ENCODE measurements at places on chromosomes 4 and X.

DNA sequence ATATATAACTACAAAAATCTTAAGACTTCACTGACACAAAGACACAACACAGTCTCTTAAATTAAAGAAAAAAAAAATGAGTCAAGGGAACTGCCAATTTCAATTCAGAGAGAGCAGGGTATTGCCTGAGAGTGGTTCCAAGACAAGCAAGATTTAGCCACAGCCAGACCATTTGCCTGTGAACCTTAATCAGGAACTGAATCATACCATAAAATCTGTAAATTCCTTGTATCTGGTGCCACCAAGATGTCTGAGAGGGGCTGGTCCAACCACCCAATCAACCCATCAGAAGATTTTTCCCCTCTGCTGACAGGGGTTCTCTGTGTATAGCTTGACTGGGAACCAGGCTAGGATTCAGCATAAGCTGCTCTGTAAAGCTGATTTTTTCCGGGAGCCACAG is 159.2 kb downstream of the CPEB2 start:
- no peak for DNase-seq

DNA sequence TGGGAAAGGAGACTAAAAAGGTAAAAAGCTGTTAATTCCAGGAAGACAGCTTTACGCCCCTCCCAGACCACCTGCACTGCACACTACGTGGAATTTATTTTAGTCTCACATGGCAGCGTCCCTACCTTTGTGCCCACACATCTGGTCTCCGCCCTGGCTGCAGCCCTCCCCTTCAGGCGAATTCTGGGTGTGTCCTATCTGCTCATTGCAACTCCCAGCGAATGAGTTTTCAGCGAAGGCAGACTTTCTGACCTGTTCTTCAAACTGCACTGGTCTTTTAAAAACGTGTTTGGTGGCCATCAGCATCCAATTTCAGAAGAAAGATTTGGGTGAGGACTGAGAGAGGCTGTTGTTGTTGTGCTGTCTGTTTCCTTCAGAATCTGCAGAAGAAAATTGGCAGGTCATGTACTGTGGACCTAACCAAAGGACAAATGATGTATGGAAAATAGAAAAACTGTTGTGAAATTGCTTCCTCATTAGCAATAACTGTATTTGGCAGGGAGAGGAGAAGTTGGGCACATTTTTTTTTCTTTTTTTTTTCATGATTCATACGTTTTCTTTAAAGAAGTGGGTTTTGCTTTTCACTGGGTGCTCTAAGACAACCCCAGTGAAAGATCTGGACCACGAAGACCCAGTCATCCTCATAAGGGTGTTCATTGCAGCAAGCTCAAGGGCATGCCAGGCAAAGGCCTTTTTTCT is 4.2 kb downstream of the TLR8 start:
- no peak for DNase-seq

DNA sequence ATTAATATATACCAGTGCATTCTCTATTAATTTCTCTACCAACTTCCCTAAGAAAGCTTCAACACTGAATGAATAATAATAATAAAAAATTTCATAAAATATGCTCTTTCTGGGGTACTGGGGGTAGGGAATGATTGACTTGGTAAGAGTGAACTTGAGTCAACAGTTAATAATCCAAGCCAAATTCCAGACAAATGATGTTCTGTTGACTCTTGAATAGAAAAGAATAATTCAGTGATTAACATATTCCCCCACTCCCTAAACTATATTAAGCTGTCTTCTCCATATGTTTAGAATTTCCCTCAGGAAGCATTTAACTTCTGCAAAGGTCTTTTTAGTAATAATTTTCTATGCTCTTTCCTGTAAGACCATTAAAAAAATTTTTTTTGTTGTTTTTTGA is 12.3 kb downstream of the PGRMC2 start:
- no peak for DNase-seq

GRCh38 chr4:108846568-108846967 is 83.7 kb upstream of the ETNPPL start:
- no peak for DNase-seq

DNA sequence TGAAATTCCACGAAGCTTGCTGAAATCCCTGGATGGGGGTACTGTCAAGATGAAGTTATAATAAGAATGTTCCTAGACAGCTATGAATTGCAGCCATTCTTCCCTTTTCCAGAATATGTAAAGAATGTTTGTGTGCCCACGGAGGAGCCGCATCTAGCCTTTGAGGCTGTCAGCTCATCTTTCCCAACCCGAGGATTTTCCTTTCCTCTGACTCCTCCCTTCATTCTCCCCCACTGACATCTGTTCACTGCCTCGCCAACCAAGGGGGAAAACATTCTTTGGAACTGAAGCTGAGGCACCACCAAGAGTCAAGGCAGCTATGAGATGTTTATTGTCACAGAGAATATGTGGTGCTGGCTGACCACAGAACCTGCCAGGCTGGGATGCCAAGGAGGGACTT is 8.8 kb downstream of the NHSL2 start:
- no peak for DNase-seq

GRCh38 chrX:72107320-72107719 is 24.4 kb downstream of the RTL5 start:
- DNase-seq: no peak

DNA sequence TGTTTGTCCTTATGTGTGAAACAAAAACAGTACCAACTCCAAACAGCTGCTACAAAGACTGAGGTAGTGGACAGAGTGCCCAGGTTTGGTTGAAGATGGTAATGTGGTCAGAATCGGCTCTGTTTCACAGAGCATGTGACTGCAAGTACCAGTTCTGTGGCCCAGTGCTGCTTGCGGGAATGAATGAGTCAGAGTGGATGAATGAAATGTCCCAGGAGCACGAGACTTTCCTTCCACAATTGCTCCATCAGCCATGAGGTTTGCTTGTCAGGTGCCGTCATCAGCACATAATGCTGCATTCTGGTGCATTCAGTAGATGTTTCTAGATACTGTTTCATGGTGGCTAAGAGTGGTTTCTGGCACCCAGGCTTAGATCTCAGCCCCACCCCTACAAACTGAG is 84.2 kb downstream of the GPR143 start:
- no peak for DNase-seq

DNA sequence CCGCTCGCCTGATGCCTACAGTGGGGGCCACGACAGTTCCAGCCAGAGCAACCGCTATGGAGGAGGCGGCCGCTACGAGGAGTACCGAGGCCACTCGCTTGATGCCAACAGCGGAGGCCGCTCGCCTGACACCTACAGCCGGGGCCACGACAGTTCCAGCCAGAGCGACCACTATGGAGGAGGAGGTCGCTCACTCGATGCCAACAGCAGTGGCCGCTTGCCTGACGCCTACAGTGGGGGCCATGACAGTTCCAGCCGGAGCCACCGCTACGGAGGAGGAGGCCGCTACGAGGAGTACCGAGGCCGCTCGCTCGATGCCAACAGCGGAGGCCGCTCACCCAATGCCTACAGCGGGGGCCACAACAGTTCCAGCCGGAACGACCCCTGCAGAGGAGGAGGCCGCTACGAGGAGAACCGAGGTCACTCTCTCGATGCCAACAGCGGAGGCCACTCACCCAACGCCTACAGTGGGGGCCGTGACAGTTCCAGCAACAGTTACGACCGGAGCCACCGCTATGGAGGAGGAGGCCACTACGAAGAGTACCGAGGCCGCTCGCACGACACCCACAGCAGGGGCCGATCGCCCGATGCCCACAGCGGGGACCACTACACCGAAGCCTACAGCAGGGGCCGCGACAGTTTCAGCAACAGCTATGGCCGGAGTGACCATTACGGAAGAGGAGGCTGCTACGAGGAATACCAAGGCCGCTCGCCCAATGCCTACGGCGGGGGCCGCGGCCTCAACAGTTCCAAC is 2.5 kb downstream of the RBMXL3 start:
- DNase-seq: no peak

GRCh38 chrX:69987691-69988090 is 62.0 kb downstream of the AWAT2 start:
- no peak for DNase-seq

- DNase-seq: no peak
Measured at GRCh38 chrX:27229721-27230120, 233.4 kb downstream of the PPP4R3C start.

DNA sequence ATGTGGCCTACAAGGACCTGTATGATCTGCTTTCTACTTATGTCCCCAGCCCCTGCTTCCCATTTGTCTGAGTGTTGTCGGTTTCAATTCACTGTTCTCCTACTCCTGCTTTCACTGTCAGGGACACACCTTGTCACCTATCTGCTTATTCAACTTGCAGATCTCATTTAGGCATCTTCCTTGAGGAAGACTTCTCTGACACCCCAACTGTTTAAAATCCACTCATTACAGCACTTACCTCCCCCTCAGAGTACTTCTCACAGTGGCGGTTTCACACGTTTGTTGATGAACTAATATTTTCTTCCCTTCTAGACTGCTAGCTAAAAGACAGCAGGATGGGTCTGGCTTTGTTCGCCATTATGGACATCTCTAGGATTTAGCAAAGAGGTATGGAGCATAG is 279.9 kb upstream of the TET2 start:
- DNase-seq: no peak

GRCh38 chr4:4402966-4403365 is 16.1 kb downstream of the NSG1 start:
- no peak for DNase-seq

DNA sequence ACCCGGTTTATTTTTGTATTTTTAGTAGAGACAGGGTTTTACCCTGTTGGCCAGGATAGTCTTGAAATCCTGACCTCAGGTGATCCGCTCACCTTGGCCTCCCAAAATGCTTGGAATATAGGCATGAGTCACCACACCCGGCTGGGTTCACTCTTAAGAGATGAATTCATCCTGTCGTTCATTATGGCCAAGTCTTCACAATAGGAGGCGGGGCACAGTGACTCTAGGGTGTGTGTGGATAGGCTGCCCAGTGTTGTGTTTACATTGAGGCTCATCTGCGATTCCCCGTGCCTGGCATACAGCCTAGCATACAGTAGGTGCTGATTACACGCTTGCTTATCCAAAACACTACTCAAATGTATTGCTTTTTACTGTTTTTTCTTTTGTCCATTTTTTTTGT is 41.3 kb upstream of the IGFBP7 start:
- DNase-seq: no peak

DNA sequence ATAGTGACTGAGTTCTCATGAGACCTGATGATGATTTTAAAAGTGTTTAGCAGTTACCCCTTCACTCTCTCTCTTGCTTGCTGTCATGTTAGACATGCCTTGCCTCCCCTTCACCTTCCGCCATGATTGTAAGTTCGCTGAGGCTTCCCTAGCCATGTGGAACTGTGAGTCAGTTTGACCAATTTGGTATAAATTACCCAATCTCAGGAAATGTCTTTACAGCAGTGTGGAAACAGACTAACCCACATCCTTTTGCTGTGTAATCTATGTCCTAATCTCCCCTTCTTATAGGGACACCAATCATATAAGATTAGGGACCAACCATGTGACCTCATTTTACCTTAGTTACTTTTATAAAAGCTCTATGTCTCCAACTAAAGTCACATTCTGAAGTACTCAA is 677.8 kb downstream of the ADGRL3 start:
- no peak for DNase-seq

All from activated naive CD4-positive, alpha-beta T cell (primary cell).